ENCODE measurements at places on chromosomes 4 and X.

DNA sequence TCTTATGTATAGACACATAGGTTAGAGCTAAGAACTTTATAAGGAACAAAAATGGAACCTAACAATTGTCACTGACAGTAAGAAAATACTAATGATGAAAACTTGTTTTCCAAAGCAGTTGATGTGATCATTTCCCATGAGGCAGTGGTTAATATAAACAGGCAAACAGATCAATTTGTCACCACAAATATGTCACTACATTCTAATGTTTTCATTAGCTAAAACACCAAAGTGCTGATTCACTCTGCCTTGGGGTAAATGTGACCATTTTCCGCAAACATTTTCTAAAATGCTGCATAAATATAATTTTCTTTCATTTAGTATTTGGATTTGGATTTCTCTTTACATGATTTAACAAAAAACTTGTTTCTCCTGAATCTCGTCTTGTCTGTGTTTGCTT is 408.9 kb upstream of the CTSO start:
- no peak for DNase-seq

GRCh38 chrX:46662188-46662958 is 88.8 kb downstream of the CHST7 start:
- DNase-seq = no peak

DNA sequence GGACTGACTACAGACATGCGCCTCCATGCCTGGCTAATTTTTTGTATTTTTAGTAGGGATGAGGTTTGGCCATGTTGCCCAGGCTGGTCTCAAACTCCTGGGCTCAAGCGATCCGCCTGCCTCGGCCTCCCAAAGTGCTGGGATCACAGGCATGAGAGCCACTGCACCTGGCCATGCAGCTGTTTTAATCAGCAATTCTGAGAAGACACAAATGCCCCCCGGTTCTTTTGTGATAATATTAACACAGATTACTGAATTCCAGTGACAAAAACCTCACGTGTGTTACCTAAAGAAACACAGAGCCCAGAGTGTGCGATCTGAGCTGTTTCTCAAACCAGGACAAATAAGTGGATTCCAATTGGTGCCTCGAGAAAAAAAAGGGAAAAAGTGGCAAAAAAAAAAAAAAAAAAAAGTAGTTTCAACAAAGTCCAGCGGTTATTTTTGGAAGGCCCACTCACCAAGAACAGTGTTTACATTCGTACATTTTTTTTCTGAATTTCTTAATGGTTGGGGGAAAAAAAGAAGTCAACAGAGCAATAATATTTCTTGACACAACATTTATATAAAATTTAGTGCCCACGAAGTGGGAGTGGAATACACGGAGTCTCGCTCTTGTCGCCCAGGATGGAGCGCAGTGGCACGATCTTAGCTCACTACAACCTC is 17.2 kb downstream of the DHRSX start:
- DNase-seq = no peak

GRCh38 chr4:121272526-121272925 is 108.3 kb downstream of the QRFPR start:
- DNase-seq = no peak

DNA sequence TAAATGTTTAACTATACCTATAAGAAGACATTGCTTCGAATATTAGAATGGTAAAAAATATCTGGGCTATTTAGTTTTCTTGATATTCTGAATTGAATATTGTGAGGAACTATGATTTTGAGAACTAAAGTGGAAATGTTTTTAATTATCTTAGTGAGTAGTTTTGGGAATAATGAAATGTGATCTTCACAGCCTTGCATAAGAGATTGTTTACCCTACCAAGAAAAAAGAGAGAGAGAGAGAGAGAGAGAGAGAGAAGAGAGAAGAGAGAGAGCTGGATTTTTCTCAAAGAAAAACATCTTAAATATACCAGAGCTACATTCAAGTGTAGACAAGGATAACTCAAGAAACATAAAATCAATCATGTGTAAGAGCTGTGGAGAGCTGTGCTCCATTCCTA is 148.7 kb upstream of the MAD2L1 start:
- DNase-seq = no peak

DNA sequence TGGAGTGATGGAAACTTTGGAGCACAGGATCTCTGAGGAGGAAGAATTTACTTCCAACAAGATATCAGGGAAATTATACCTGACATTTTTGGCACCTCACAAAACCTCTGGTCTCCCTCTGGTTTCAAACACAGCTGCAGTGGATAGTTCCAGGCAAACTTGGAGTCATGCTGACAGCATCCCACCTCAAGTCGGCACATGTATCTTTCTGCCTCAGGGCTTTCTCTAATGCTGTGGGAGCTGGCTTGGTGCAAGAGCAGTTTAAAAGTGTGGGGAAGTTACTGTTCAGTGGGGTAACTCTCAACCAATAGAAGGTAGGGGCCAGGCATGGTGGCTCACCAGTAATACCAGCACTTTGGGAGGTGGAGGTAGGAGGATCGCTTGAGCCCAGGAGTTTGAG is 207.1 kb upstream of the NHS start:
- DNase-seq = no peak

DNA sequence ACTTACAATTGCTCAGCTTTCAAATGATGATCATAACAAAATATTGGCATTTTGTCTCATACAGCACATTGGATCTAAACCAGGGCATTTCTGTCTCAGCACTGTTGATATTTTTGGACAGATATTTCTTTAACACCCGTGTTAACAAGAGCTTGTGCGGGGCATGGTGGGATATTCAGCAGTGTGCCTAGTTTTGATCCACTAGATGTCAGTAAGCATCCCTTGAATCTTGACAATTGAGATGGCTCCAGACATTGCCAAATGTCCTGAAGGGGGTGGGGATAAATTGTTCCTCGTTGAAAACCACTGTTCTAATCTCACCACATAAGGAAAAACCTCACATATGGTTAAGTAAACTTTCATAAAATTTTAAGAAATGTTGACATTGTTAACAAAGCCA is 806.3 kb downstream of the STIM2 start:
- DNase-seq = no peak

- no peak for DNase-seq
Measured at GRCh38 chr4:180377741-180378140, 1865.5 kb upstream of the TENM3 start.

GRCh38 chrX:40671126-40671525 is 23.8 kb upstream of the CXorf38 start:
- DNase-seq = no peak

DNA sequence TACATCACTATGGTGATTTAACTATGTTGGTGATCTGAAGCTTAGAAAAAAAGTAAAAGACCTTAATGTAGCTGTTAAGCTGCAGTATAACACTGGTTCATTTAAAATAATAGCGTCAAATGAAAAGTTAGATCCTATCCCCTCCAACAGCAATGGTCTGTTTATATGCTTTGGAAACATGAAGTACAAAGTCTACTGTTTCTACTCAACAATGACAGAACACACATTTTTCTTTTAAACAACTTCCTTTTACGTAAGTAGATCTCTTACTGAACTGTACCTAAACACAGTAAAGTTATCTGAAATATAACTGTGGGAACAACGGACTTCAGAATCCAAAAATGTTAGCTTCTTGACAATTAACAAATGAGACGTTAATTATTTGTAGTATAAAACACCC is 35.3 kb downstream of the BOD1L1 start:
- no peak for DNase-seq

- DNase-seq = no peak
Measured at GRCh38 chr4:47672696-47673095, 165.2 kb downstream of the CORIN start.

- no peak for DNase-seq
Measured at GRCh38 chr4:165209796-165210195, 2.4 kb downstream of the KLHL2 start.

- DNase-seq = no peak
Measured at GRCh38 chr4:83929550-83929949, 393.6 kb downstream of the GPAT3 start.

- no peak for DNase-seq
Measured at GRCh38 chr4:112956484-112956896, 93.0 kb upstream of the ANK2 start.

GRCh38 chrX:28042260-28042659 is 61.0 kb upstream of the DCAF8L1 start:
- DNase-seq = no peak

DNA sequence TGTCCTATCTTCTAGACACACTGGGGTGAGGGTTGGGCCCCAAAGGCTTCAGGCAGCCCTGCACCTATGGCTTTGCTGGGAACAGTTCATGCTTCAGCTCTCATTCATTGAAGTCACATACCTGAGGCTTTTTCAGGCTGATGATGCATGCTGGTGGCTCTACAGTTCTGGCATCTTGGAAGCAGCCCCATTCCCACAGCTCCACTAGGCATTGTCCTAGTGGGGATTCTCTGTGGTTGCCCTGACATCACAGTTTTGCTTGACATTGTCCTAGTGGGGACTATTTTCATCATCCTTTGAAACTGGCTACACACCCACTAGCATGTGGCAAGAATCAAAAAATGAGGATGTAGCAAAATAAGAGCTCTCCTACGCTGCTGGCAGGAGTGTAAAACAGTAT is 37.7 kb upstream of the C4orf17 start:
- no peak for DNase-seq

DNA sequence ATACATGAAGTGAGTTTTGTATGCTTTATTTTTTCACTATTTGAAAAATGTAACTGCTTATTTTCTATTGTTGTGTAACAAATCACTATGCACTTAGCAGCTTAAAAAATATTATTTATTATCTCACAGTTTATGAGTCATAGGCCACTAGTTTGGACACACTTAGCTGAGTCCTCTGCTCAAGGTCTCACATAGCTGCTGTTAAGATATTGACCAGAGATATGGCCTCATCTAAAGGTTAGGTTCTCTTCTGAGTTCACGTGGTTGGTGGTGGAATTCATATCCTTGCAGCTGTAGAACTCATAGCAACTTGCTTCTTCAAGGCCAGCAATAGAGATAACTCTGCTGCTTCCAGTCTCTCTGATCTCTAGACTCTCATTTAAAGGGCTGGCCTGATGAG is 534.4 kb downstream of the SPRY1 start:
- no peak for DNase-seq

- no peak for DNase-seq
Measured at GRCh38 chr4:3671571-3672464, 94.4 kb upstream of the ADRA2C start.

DNA sequence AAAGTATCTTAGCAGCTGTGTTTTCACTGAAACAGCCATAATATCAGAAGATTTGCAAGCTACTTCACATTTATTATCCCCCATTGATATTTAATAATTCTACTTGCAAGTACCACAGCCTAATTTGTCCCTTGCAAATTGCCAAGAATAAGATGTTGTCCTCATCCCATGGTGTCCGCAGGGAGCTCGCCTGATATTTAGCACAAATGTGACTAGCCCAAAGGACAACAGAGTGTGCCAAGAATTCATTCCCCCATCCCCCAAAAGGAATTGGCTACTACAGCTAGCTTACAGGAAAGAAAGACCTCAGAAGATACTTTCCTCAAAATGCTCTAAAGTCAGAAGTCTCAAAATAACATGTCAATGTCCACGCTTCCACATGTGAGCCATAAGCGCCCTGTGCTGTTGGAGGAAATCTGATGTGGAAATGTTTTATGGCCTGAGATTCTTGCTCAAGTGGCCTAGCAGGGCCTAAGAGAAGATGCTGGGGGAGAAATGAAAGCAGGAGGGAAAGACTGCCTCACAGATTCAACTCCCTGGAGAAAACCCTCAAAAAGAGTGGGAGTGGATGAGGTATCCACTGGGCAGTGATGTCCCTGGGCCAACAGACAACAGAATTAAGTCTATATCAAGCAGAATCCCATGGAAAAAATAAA is 111.4 kb downstream of the SH3KBP1 start:
- DNase-seq = no peak

DNA sequence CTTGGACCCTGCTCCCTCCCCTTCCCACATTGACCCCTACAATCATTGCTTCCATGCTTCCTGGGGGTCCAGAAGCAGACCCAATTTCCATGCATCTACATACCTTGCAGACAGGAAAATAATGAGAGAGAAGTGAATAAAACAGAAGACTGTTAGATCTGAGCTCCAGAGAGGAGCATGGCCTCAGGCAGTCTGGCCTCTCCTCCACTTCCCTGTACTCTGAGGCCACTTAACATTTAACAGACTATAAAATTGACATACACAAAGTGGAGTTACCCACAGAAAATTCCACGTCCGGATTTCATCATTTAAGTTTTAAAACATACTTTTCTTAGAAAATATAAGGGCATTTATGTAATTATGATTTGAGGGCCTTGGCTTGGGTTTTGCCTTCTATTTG is 2.1 kb upstream of the PRSS12 start:
- DNase-seq = no peak

DNA sequence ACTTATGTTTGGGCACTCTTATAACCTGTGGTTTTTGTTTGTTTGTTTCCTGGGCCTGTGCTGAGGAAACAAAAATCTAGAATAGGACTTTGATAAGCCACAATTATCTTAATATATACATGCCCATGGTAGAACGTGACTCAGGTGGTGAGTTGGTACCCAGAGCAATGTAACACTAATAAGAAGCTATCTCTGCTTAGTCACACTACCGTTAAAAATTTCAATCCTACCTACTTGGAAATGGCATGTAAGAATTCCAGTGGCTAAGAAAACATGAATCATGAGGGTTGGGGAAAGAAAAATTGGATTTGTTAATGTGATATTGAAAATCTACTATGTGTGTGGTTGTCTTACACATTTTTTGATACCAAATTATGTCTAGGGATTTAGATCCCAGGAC is 30.5 kb upstream of the ADGRG2 start:
- DNase-seq = no peak

Data from GM10248 (cell line).